ENCODE measurements at places on chromosomes 2 and 18. TPM values are rescaled to one million over a fixed set of nuclear protein-coding genes. Genes with fewer than 3 reads are reported as not detected.

RAB6C gene
- 0.35 TPM for total RNA-seq

MPPE1 gene
- 56.7 TPM for total RNA-seq

MPP4 gene
- total RNA-seq: not detected

DNA sequence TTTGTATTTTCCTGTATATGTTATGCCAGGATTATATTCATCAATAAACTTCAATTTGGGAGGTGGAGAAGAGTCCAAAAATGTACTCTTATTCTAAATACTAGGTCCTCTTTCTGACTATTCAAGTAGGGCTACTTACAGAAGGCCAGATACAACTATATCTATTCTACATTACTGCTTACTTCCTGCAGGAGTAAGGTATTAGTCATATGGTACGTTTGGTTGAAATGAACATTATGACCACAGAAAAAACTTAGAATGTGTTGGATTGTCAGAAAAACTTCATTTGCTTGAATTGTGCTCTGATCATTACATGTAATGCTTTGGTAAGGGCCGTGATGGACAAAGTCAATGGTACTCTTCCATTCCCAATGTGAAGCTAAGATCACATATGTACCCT is 35.0 kb downstream of the STAT4 start:
- DNase-seq: no peak

- no peak for DNase-seq
Observed at GRCh38 chr2:102235042-102235473, 48.2 kb downstream of the IL1RL2 start.

DNAJC5G gene
- not detected for total RNA-seq

GRCh38 chr18:10070561-10071000 is 156.8 kb downstream of the VAPA start:
- DNase-seq: no peak

DNA sequence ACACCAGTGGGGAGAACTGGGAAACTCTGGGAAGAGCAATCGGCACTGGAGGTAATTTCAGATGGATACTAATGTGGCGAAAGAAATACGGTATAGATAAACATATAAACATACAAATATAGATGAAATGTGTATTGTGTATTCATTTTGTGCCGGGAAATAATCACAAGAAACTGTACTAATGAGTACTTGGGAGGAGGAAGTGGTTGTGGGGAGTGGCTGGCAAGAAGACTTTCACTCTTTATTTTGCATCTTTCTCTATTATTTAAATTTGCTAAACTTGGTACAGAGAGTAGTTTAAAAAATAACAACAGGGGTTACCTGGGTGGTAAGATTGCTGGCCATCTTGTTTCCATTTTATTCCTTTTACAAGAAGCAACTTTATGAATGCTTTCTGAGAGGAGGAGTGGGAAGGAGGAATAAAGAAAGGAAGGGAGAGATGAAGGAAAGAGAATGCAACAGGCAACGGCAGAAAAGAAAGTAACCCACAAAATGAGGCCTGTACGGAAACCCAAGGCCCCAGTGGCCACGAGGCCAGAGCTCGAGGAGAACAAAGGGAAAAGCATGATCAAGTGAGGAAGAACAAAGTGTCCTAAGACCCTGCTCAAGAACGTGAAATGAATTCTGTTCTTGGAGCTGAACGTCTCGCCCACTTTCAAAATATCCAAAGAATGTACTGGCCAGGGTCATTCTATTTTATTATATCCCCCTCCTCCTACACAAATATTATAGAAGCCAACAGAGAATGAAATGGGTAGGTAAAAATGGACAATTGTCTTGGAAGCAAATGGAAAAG is 45.2 kb downstream of the FAM178B start:
- DNase-seq: no peak

Data from mucosa of descending colon (tissue), 3 donors.